Activated T-cell treated with anti-CD3 and anti-CD28 coated beads for 1 hour (primary cell): ENCODE measurements at places on chromosomes 13 and 19.

DNA sequence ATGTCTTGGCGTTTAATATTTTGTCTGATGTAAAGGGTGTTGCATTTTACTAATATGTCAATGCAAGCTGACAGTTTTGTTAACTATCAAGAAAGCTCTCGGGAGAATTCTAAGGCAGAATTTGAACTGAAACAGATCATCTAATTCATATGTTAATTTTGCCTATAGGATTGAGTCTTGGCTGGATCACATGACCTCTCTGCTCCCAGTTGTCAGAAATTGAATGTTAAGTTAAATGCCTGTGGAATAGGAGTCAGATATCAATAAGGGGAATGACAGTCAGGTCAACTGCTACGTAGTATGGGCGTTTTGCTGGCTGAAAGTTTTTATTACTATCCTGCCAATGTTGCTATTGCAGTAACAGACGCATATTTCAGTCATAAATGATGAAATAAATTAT lies 358.5 kb downstream of the MYO16 start:
- no peak for DNase-seq

- DNase-seq, result no peak
Measured at GRCh38 chr13:98096059-98096458, 46.8 kb upstream of the FARP1 start.

- DNase-seq, result no peak
Measured at GRCh38 chr13:24230428-24231072, 70.0 kb downstream of the SPATA13 start.

GRCh38 chr19:48443256-48443655 lies 2.5 kb upstream of the GRWD1 start:
- DNase-seq, result no peak

DNA sequence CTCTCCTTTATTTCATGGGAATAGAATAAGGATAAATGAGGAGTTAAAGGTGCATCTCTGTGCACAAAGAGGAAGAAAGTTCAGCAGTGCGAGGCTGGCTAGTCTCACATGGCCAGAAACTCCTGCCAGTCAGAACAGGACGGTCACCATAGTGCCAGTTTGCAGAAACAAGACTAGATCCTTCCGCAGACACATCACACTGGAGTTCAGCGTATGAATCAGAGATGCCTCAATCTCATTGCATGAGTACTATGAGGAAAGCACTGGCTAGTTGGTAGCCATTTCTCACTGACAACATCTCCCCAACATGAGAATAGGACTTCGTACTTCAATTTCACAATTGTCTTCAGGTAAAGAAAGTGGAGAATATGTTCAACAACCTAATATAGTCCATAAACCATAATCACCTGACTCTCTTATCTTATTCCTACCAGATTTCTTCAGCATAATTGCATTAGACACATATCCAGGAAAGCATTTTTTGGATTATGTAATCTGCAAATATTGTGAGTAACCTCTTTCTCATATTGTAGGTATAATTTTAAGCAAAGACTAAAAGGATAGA lies 34.9 kb downstream of the RXFP2 start:
- no peak for DNase-seq

- no peak for DNase-seq
Measured at GRCh38 chr19:50820086-50820485, 3.5 kb downstream of the KLK1 start.

- DNase-seq, result no peak
Measured at GRCh38 chr13:90906554-90906953, 440.9 kb upstream of the MIR17HG start.

DNA sequence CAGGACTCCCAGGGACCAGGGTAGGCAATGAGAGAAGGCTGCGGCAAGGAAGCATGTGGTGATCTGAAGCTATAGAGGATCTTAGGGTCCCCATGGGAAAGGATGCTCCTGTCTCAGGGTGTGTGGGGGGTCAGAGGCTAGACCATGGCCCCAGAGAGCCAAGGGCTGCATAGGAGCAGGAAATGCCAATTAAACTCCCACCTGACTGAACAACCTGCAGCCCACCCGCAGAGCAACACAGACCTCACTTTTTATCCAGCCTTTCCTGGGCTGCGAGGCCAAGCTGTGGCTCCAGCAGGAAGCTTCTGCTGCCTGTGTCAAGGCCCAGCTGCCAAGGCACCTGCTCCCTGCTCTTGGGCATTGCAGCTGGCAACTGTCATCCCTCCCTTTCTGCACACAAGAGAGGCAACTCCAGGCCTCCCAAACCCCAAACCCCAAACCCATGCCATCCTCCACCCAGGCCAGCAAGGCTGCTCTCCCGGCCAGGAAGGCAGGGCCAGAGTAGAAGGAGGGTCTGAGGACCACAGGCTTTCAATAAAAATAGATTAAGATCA lies 290.1 kb downstream of the FOXO1 start:
- no peak for DNase-seq

- DNase-seq, result peak; percentile 32
Measured at GRCh38 chr19:41226053-41226873, 7.2 kb downstream of the AXL start.

DNA sequence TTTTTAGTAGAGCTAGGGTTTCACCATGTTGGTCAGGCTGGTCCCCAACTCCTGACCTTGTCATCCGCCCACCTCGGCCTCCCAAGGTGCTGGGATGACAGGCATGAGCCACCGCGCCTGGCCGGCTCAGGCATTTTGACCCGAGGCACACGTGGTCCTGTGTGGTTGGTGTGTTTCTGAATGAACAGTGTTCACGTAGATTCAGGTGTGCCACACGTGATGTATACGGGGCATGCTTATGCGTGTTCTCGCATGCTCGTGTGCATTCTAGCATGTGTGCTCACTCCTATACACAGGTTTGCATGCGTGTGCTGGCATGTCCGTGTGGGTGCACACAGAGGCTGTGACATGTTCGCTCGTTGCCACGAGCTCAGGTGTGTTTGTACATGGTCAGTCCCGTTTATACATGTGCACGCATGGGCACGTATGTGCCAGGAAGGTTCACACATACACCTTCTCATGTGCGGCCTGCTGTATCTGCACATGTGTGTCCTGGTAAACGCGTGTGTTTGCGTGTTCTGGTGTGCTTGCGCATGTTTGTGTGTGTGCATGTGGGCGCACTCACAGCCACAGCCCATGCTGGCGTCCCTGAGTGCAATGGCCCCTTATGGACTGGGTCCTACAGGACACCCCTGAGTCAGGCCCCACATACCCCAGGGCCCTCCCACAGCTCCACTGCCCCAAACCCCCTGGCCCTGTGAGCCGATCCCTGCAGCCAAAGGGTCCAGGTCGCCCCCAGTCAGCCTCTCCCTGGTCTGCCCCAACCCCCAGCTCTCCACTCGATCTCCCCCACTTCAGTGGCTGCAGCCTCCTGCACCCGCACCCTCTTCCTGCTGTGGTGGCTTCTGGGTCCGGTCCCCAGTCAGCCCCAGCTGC lies 20.6 kb upstream of the TCF3 start:
- no peak for DNase-seq

DNA sequence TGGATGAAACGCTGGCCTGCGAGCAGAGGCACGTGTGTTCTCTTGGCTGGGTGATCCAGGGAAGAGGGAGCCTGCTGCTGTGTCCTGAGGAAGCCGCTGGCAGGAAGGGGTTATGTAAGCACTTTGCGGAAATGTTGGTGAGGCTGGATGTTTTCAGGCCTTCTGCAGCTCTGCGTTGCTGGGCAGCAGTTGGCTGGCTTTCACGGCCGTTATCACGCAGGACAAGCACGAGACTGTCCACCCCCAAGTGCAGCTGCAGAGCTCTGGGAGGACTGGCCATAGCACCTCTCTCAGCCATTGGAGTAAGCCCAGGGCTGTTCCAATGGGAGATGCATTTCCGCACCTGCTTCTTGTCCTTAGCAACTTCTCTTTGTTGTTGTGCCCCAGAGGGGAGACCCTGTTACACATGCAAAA lies 146.9 kb upstream of the SOX21 start:
- no peak for DNase-seq

- no peak for DNase-seq
Measured at GRCh38 chr19:48686088-48686487, 9.7 kb upstream of the FUT2 start.

DNA sequence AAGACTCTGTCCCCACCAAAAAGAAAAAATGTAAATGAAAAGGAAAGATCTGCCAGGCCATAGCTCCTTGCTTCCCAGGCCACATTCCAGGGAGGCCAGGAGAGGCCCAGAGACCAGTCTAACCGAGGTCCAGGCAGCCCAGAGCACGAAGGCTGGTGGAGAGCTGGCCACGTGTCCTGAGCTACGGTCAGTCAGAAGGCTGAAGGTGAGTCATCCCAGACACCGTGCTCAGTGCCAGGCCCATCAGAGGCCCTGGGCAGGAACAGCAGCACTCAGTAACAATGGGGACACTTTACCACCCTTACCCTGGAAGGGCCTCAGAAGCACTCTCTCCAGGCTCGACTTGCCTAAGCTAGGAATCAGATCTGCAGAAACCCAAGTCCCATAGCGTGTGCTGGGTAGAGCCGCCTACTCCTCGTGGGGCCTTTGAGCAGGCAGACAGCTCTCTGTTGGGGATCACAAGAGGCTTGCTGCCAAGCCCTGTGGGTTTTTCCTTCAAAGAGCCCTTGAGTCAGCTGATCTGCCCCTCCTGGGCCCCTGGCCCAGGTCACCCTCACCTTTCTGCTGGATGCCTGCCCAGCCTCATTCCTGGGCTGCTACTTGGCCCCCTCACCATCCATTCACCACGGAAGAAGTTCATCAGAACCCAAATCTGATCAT lies 11.6 kb upstream of the DNMT1 start:
- no peak for DNase-seq

- DNase-seq, result no peak
Measured at GRCh38 chr13:42068886-42069285, 20.4 kb downstream of the DGKH start.

GRCh38 chr19:14048443-14049153 lies 13.3 kb downstream of the PALM3 start:
- peak; percentile 75 for DNase-seq

DNA sequence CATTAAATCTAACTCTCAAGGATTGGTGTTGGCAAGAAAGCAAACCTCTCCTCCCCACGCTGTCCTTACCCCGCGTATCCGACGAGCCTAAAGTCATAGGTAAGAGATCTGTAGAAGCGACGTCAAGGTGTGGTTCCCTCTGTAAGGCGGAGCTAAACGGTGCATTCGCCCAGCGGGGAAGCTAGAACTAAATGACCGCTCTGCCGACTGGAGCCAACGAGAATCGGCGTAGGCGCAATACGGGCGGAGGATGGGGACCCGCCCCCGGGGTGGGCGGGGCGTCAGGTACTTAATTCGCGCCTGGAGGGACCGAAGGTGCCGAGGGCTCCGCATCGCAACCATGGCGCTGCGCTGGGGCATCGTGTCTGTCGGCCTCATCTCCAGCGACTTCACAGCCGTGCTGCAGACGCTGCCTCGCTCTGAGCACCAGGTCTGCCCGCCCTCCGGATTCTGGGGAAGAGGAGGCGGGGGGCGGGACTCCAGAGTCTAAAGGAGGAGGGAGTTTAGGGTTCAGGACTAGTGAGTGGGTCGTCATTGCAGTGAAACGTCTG lies at the start of gene DHDH:
Gene DHDH, plus strand, starts transcription at position 318 of the 551 bp plus-strand sequence. Its CDS starts 23 bp downstream, at position 341.
- DNase-seq, result peak; percentile 77

GRCh38 chr13:80048802-80049201 lies 292.1 kb downstream of the SPRY2 start:
- DNase-seq, result peak; percentile 2
